ENCODE measurements at places on chromosomes 3 and 15. TPM values are rescaled to one million over a fixed set of nuclear protein-coding genes. Genes with fewer than 3 reads are reported as not detected.

FBXW12 gene
- not detected for total RNA-seq

STAC gene
- total RNA-seq, result 0.57 TPM

PAK6 gene
- total RNA-seq, result not detected

CLRN1 gene
- total RNA-seq, result not detected

DNAH12 gene
- under 0.01 TPM for total RNA-seq

MYZAP gene
- total RNA-seq, result 14.4 TPM

CRTAP gene
- 135 TPM for total RNA-seq

ALS2CL gene
- 8.8 TPM for total RNA-seq
